ENCODE measurements at places on chromosomes 16 and 17.

- no peak for DNase-seq
These were observed 661 bp downstream of the LRRC3C start for GRCh38 chr17:39927929-39928857.

DNA sequence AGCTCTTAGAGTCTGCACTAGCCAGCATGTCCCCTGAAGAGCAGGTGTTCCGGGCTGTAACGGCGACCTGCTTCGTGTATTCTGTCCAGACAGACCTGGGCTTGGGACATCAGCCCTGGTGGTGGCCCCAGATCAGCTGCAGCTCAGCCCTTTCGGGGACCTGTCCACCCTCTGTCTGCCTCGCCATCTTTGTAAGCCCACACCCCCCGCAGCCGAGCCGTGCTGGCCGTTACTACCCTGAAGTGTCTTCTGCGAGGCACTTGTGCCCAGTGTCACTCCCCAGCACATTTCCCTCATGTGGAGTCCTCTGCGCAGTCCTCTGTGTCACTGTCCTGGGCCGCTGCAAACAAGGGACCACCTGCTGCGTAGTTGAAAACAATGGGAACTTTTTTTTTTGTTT is 10.4 kb downstream of the CARD14 start:
- no peak for DNase-seq

GRCh38 chr17:72338847-72339790 is 218.3 kb downstream of the SOX9 start:
- peak; percentile 87 for DNase-seq

DNA sequence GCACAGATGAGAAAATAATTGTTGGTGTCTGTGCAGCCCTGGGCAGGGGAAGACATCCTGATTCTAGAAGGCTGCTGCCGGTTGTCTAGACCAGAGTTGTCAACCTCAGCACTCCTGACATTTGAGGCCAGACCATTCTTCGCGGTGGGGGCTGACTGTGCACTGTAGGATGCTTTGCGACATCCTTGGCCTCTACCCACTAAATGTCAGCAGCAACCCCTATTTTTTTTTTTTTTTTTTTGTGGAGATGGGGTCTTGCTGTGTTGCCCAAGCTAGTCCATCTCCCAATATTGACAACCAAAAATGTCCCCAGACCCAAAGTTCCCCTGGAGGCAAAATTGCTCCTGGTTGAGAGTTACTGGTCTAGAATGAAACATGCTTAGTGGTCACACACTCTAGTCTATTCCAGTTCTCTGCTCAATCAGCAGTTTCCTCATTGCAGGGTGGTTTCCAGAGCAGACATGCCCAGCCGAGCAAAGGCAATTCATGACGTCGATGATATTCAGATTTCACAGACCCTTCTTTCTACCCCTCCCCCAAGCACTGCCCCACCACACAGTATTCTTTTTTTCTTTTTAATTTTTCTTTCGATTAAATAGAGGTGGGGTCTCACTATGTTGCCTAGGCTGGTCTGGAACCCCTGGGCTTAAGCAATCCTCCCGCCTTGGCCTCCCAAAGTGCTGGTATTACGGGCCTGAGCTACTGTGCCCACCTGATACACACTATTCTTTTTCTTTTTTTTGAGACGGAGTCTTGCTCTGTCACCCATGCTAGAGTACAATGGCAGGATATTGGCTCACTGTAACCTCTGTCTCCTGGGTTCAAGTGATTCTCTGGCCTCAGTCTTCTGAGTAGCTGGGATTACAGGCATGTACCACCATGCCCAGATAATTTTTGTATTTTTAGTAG is 9.0 kb downstream of the C17orf99 start:
- no peak for DNase-seq

DNA sequence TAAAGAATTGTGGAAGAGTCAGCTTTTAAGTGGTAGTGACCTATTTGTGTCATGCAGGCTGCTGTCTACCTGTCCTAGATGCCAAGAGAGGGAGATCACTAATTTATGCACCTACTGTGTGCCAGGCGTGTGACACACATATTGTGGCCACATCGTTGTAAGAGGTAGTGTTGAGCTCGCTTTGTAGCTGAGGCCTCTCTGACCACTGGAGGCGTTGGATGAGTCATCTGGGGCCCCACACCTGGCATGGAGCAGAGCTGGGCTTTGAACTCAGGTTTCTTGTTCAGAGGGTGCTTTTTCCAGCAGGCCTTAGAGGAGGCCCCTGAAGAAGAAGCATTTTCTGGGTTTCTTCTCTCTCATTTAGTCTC is 52.3 kb upstream of the LGALS9 start:
- DNase-seq, result no peak

DNA sequence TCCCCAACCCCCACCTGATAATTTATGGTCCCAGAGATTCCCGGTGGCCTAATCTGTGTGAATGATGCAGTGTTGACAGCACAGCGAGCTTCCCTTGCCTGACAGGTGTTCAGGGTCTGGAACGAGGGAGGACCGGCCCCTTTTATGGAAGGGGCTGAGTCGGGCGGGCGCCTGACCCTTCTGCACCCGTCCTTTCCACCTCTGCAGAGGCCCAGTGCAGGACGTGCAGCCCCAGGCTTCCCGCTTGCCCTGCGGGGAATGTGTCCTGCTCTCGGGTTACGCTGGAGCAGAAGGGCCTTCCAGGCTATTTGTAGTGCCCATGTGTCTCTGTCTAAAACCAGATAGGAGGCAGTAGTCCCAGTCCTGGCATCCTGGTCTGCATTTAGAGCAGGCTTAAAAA is 16.2 kb downstream of the SMTNL2 start:
- no peak for DNase-seq

DNA sequence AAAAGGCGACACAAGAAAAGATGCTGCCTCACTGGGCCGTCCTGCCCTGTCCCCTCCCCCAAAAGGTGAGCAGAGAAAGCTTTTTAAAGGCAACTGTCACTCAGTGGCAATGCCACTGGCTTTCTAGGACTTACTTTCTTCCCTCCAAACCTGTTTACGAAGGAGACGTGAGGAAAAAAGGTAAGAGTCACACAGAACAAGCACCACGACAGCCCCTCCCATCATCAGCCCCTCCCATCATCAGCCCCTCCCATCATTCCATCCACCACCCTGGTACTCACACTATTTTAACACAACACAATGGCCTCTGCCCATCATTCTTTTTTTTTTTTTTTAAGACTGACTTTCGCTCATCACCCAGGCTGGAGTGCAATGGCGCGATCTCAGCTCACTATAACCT is 77.1 kb downstream of the NXN start:
- no peak for DNase-seq

GRCh38 chr17:29369831-29370735 is 20.1 kb upstream of the TAOK1 start:
- DNase-seq, result peak; percentile 84

DNA sequence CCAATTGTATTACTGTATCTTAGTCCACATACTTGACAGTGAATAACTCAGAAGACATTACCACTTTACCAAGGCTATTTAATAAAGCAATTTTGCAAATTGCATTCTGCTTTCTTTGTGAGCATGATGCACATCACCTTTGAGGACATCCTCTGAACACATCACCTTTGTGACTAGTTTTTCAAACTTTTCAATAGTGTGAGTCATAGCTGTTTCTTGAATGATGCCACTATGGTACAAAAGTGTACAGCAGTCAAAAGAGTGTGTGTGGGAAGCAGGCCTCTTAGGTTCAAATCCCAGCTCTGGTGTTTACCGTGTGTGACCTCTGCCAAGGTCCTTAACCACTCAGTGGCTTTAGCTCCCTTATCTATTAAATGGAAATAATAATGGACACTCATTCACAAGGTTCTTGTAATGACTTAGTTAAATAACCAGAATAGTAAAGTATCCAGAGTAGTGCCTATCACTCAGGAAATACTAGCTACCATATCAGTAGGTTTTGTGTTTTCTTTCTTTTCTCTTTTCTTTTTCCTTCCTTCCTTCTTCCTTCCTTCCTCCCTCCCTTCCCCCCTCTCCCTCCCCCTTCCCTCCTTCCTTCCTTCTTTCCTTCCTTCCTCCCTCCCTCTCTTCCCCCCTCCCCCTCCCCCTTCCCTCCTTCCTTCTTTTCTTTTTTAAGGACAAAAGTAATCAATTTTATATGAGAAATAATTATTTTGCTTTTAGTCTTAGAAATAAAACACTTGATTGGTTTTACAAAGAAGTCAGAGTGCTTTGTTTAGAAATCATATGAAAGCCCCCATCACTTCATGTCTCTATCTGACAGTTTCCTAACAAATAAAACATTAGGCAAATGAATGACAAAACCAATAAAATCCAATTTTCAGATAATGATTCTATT is 178.9 kb downstream of the MYO1D start:
- no peak for DNase-seq

DNA sequence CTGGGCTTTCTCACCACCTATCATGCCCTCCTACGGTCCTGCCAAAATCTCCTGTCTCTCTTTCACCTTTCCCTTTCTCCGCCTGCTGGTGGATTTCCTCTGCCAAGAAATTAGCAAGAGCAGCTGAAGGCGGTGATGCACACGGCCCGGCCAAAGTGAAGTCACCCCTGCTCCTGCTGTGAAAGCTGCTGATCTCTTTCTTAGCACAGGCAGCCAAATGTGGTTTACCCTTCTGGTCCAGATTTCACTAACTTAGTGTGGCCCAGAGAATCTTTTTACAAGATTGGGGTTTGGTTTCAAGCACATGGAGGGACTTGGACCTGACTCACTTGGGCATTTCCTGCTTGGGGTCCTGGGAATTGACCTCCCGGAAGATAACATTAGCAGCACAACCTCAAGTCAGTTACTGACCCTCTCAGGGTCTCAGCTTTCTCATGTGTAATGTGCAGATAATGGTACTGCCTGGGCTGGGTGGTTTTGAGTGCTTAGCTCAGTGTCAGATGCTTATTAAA is 155.7 kb downstream of the SOCS1 start:
- DNase-seq, result peak; percentile 94

- DNase-seq, result peak; percentile 20
These were observed 92.8 kb downstream of the HS3ST3A1 start for GRCh38 chr17:13508896-13509295.

GRCh38 chr17:32604966-32605365 is 118.2 kb downstream of the CDK5R1 start:
- no peak for DNase-seq

DNA sequence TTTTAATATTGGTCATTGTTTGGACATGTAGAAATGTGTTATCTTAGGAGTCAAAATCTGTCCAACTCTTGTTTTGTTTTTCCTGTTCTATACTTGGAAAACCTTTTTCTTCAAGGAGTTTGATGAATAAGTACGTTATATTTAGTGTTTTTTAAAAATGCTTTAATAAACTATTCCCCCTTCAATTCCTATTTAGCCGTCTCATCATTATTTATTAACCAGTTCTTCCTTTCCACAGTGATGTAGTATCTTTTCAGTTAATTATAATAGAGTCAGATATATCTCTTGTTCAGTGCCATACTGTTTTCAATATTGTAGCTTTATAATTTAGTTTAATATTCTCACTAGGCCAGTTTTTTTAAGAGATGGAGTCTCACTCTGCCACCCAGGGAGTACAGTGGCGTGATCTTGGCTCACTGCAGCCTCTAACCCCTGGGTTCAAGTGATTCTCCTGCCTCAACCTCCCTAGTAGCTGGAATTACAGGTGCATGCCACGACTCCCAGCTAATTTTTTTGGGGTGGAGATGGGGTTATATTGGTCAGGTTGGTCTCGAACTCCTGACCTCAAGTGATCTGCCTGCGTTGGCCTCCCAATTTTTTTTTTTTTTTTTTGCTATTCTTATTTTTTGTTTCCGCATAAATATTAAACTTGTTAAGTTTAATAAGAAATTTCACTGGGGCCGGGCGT is 72.9 kb downstream of the KPNA2 start:
- DNase-seq, result no peak

DNA sequence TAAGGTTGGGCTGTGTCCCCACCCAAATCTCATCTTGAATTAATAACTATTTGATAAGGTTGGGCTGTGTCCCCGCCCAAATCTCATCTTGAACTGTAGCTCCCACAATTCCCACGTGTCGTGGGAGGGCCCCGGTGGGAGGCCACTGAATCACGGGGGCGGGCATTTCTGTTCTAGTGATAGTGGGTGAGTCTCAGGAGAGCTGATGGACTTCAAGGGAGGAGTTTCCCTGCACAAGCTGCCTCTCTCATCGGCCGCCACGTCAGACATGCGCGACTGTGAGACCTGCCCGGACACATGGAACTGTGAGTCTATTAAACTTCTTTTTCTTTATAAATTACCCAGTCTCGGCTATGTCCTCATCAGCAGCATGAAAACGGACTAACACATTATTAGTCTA is 44.9 kb upstream of the METRNL start:
- DNase-seq, result no peak

GRCh38 chr17:67995570-67996263 is 552 bp downstream of the C17orf58 start:
- peak; percentile 14 for DNase-seq

DNA sequence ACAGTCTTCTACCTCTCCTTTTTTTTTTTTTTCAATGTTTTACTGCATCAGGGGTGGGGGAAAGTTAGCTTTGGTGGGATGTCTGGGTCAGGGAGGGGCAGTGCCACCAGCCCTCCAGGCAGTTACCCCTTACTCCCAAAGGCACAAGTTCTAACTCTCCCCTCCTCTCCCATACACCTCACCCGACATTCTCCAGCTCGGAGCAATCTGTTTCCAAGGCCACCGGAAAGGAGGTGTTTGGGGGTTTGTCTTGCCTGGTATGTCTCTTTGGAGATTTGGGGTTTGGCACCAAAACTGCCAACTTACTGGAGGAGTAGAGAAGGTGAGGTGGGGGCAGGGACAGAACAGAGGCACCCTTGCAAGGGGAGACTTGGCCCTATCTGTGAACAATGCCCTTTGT is 4.7 kb downstream of the DLX3 start:
- no peak for DNase-seq

DNA sequence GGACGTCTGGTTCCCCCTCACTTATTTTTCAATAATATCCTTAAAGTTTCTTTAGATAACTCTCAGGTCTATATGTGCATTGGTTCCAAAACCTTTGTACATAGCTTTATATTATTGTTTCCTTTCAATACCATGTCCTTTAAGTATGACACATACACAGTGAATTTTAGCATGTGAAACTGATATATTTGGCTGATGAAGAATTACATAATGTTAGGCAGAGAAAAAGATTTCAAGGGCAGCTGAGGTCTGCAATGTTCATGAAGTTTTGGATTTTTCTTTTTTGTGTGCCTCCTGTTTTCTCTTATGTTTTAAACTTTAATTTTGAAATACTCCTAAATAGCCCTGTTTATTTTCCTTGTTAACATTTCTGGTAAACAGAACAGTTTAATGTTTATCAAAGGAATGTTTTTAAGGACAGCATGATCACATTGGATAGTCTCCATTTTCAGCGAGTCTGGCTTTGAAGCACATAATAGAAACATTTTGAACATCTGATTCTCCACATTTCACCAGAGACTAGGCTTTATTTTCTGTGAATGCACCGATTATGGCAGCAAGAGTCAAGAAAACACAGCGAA is 32.9 kb upstream of the FBXO47 start:
- no peak for DNase-seq
